ENCODE measurements at places on chromosomes 7 and 10.

DNA sequence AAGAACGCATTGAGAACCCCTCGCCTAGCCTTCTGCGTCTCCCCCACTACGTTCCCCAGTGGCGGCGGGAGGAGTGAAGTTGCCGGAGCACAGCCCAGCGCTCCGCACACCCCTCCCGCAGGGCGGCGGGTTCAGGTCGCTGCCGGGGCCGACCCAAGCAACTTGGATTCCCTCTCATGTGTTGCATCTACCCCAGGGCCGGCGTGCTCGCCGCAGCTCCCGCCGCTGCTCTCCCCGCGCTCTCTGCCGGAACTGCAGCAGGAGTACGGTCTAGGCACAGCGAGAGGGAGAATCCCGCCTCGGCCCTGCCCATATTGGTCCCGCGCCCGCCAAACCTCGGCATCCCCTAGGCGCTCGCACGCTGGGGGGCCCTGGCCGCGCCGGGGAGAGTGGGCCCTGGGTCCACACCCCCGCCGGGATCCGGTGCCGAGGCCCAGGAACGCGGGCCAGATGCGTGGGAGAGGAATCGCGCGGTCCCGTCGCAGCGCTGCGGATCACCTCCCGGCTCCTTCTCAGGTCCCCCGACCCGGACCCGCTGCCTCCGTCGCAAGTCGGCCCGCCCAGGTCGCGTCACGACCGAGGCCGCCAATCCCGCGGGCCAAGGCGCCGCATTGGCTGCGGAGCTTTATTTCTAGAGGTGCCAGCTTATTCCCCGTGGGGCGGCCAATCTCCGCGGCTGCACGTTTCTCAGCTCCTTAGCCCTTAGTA lies 648 bp upstream of the TMEM243 start:
- peak; percentile 80 for DNase-seq

GRCh38 chr7:27410812-27411544 lies 168.4 kb downstream of the EVX1 start:
- DNase-seq = no peak

DNA sequence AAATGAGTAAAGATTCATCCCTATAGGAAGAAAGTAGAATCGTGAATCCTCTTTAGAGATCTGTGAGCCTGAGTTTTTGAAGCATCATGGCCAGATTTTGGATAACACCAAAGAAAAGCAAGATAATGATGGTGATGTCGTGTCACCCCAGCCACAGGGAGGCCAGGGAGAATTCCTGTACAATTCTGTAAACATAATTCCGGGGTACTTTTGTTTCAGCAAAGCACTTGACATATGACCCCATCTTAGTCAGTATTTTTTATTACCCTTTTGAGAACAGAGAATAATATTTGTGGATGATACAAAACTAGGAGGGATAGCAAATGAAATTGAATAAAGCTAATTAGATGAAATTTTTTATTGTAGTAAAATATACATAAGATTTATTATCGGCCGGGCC lies 33.8 kb downstream of the NACAD start:
- peak; percentile 47 for DNase-seq

DNA sequence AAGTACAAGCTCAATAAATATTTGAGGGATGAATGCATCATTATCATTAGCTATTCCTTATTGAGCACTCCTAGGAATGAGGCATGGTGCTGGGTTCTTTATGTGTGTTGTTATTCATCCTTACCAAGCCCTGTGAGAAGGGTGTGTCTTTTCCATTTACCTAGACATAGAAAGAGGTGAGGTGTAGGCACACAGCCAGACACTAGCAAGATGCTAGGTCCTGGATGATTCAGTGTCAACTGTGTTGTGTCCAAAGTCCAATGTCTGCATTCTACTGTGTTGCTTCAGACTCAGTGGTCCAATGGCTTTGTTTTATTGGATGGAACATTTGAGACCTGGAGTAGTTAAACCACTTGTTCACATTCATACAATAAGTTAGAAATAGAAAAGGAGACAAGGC lies 605.5 kb downstream of the LRMDA start:
- DNase-seq = no peak

DNA sequence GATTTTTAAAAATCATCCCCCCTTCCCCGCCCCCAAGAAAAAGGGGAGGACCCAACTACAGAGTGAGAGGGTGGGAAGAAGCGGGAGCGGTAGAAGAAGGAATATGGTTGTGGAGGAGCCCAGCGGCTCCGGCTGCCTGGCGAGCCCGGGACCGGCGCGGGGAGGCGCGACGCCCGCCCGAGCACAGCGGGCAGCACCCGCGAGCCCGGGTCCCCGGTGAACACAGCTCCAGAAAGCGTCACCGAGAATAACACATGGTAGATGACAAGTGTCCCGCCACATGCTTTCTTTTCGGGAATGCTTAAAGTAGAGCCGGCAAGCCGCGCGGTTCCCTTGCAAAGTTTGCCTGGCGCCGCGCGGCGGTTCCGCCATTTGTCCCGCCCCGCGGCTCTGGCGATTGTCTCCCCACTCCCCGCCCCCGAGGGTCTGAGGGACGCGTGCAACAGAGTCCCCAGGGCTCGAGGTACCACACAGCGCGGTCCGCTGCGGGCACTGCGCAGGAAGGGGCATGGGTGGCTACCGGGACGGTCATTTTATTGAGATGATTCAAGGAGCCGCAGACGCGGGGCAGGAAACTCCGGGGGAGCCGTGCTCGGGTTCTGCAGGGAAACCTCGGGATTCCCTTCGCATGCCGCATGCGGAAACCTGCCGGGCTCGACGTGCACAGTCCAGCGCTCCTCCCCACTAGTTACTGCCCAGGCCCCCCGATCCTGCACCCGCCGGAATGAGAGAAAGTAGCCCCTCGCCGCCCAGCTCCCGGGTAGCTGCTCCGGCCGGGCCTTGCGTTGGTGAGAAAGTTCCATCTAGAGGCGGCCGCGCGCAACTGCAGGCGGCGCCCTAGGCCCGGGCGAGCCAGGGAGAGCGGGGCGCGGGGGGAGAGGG lies 781 bp upstream of the GRM8 start:
- DNase-seq = peak; percentile 50

- no peak for DNase-seq
These were observed 15.4 kb downstream of the PPP2R2D start for GRCh38 chr10:131915990-131916766.

GRCh38 chr7:91940171-91940570 lies 491 bp upstream of the AKAP9 start:
- DNase-seq = peak; percentile 44

DNA sequence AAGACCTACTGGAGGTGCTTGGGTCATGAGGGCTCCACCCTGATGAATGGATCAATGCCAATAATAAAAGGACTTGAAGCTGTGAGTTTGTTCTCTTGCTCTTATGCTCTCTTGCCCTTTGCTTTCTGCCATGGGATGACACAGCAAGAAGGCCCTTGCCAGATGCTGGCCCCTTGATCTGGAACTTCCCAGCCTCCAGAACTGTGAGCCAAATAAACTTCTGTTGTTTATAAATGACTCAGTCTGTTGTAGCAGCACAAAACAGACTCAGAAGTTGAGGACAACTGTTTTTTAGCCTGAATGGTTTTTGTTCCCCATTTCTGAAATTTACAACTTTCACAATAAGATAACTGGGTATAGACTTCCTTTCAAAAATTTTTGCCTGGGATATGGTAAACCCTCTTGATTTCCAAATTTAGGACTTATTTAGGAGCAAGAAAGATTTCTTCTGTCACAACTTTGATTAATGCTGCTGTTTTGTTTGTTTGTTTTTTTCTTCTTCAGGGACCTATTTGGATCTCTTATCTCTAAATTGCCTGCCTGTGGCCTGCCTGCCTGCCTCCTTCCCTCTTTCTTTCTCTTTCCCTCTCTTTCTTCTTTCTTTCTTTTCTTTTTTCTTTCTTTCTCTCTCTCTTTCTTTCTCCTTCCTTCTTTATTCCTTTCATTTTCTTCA lies 12.1 kb downstream of the ENTPD1 start:
- peak; percentile 44 for DNase-seq

- no peak for DNase-seq
These were observed 111.0 kb downstream of the LRRTM3 start for GRCh38 chr10:67036808-67037207.

DNA sequence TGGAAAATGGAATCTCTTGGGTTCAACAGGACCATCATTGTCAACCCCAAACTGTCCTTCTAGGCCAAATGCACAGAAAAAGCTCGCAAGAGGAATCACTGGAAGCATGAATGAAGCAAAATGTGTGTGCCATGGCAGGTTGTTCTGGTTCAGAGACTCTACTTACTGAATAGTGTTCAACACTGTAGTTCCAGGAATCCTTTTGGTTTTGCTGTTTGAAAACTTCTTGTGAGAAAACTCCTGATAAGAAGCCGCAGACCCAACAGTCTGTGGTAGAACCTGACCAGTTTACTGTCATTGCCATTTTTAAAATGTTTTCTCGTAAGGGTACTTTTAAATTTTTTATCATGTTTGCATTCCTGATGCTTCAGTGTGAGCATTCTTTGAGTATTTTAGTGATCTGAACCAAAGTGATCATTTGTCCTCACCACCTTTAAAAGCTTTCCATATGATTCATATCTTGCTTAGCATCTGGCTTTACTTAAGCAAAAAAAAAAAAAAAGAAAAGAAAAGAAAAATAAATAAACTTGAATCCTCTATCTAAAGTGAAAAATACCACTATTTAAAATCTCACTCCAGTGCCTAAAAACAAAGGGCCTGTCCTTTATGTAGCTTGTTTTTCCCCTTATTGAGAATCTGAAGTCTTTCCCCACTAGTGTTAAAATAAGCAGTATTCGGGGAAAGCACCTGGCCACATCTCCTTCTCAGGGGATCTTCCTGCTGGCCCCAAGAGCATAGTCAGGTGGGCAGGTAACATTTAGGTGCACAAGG lies 92.4 kb downstream of the WNT2 start:
- peak; percentile 95 for DNase-seq

GRCh38 chr10:17046989-17047388 lies 82.6 kb downstream of the CUBN start:
- DNase-seq = no peak

GRCh38 chr7:147909431-147910148 lies 681.0 kb upstream of the C7orf33 start:
- no peak for DNase-seq

- DNase-seq = no peak
These were observed 152.8 kb upstream of the GDF10 start for GRCh38 chr10:47147186-47147585.

DNA sequence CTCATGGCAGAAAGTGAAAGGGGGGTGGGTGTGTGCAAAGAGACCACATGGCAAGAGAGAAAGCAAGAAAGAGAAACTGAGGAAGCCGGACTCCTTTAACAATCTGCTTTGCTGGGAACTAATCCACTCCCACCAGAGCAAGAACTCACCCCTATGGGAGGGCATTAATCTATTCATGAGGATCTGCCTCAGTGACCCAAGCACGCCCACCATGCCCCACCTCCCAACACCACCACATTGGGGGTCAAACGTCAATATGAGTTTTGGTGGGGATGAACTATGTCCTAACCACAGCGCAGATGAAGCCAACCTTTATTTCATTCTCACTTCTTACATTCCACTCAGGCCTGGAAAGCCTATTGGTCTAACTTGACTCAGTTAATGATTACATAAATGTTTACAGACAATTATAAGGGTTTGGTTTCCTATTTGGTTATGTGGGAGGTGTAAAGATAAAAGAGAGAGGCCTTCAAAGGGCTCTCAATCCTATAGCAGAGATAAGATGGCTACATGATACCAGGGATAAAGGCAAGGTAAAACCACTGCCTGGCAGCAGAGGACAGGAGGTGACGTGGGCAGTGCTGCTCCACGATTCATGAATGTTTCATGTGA lies 601.8 kb downstream of the PARD3 start:
- DNase-seq = no peak

DNA sequence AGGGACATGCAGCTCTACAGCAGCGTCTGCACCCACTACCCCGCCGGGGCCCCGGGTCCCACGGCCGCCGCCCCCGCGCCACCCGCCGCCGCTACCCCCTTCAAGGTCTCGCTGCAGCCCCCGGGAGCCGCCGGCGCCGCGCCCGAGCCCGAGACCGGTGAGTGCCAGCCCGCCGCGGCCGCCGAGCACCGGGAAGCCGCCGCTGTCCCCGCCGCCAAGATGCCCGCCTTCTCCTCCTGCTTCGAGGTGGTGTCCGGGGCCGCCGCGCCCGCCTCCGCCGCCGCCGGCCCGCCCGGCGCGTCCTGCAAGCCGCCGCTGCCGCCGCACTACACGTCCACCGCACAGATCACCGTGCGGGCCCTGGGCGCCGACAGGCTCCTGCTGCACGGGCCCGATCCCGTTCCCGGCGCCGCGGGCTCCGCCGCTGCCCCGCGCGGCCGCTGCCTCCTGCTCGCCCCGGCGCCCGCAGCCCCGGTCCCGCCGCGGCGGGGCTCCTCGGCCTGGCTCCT lies 631 bp downstream of the OTUD1 start:
- peak; percentile 34 for DNase-seq

DNA sequence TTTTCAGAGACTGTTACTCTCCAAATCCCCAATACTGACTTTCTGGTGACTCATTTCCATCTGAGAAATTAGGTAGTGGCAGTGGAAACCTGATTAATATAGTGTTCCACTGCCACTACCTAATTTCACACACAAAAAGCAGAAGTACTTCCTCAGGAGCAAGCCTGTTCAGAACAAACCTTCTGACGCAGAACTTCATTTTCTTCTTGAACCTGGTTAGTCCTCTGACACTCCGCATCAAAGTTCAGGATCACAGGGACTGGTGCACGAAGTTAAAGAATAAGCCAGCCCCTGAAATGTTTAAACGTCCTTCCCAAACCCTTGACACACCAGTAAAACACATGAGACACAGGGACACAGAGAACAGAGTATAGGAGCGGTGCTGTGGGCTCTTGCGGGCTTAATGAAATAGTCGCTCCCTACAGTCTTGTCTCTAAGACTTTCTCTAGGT lies 4.4 kb downstream of the WDR91 start:
- DNase-seq = no peak

- DNase-seq = peak; percentile 61
These were observed 70.4 kb upstream of the APBB1IP start for GRCh38 chr10:26367771-26368170.

DNA sequence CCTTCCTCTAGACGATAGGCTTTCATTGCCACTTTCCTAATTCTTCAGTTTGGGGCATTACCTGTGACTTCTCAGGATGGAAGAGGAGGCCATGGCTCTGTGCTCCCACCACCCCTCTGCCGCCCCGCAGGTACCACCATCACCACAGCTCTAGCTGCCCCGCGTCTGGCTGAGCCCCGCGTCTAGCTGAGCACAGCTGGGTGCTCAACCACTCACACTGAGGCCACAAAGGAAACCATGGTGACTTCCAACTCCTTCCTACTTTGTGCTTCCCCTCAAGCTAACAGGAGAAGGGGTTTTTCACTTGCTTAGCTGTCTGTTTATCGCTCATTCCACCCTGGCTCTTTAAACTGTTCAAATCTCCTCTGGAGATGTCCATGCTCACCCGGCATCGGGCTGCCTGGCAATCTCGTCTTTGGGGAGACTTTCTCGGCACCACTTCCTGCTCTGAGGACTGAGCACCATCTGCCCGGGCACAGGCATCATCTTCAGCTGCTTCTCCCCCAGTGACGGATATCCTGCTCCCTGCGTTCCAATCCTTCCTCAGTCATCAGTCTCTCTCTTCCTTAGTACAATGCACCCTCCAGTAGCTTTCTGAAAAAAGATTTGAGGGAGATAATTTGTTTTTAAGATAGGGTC lies 59.4 kb downstream of the MAD1L1 start:
- no peak for DNase-seq

DNA sequence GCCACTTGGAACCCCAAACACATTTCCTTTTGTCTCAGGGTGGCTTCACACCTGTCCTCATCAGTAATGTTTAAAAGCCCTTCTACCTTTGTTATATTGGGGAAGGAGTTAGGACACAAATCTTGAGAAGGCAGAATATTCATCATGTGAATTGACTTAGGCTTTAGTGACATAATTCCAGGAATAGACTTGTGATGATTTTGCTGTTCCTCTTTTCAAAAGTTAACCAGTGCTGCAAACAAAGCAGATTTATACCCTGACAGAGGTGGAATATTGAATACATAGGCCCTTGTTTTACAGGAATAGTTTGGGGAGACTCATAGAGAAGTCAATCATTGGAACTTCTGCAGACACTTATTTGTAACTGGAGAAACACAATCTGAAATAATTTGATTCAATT lies 27.0 kb downstream of the ZNF786 start:
- DNase-seq = no peak
